ENCODE measurements at places on chromosomes 7 and 10. TPM values are rescaled to one million over a fixed set of nuclear protein-coding genes. Genes with fewer than 3 reads are reported as not detected.

ATP6V0A4 gene
- total RNA-seq = 0.40 TPM

- no peak overlapping the region for H3K27ac ChIP-seq
- H3K4me3 ChIP-seq = no peak overlapping the region
- peak; percentile 74 for DNase-seq
These were observed 40.9 kb upstream of the ELAPOR2 start for GRCh38 chr7:87100326-87100725.

MEPCE gene
- 59.9 TPM for total RNA-seq

DNA sequence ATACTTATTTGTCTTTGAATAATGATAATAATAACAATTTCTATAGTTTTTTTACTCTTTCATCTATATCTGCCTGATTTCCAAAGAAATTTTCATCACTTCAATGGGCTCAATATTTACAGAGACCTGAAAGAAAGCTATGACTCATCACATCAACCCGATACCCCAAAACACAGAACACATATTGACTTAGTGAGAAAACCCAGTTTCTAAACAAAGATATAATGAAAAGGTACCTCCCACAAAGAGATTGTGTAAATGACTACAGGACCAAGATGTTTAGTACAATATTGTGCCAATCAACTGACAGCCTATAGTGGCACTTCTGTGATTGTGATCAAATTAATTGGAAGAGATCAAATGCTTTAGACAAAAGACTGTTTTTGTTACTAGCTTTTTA, 133.9 kb downstream of the PCDH15 start:
- H3K27ac ChIP-seq = no peak overlapping the region
- no peaks in the 10 kb centered on the region for H3K4me1 ChIP-seq
- DNase-seq = no peak
- H3K27me3 ChIP-seq = peaks cover 63% of the 10 kb centered on the region

- no peaks in the 10 kb centered on the region for H3K27me3 ChIP-seq
- H3K4me1 ChIP-seq = no peaks in the 10 kb centered on the region
- no peaks in the 10 kb centered on the region for H3K36me3 ChIP-seq
- DNase-seq = no peak
These were observed at the start of gene CALML5 for GRCh38 chr10:5499493-5500140. TSS of gene CALML5 (minus strand) at chr10:5499570. CDS start at chr10:5499438, 132 bp downstream.

GRCh38 chr7:151808400-151809145, 68.3 kb downstream of the PRKAG2 start:
- H3K27ac ChIP-seq = no peak overlapping the region
- peaks cover 21% of the 10 kb centered on the region for H3K4me1 ChIP-seq
- H3K36me3 ChIP-seq = no peaks in the 10 kb centered on the region
- no peaks in the 10 kb centered on the region for H3K27me3 ChIP-seq
- peak; percentile 95 for DNase-seq

MRLN gene
- total RNA-seq = not detected

- DNase-seq = no peak
- peaks cover 26% of the 10 kb centered on the region for H3K4me1 ChIP-seq
- H3K4me3 ChIP-seq = no peak overlapping the region
These were observed 47.2 kb downstream of the PWWP2B start for GRCh38 chr10:132443983-132444876.

BTBD16 gene
- total RNA-seq = not detected

Data from MCF 10A (cell line).